ENCODE measurements at places on chromosomes 12 and 14.
A peak's percentile ranks its signal among the peaks of the same experiment; 100 is the strongest.

GRCh38 chr12:92505254-92506231, 197.2 kb upstream of the PLEKHG7 start:
- DNase-seq = peak; percentile 2

DNA sequence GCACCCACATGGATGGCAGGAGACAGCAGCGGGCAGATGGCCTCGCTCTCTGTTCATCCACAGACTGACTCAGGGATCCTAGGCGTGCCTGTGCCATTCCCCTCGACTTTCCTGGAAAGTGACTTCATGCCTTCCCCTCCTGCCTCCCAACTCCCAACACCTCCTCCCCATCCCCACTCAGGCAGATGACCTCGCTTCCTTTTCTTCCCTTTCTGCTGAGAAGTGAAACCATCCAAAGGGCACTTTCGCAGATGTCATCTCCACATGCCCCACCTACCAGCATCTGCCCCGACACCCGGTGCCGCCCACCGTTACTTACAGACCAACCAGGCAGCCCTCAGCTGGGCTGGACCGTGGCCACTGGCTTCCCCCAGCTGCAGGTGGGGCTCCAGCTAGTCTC, 29.6 kb downstream of the BEGAIN start:
- DNase-seq = no peak

- DNase-seq = no peak
Measured at GRCh38 chr12:112151766-112152541, 26.6 kb downstream of the TRAFD1 start.

GRCh38 chr14:89503431-89503996, 86.5 kb upstream of the FOXN3 start:
- DNase-seq = no peak

GRCh38 chr12:98532687-98533304, 17.4 kb downstream of the TMPO start:
- no peak for DNase-seq

DNA sequence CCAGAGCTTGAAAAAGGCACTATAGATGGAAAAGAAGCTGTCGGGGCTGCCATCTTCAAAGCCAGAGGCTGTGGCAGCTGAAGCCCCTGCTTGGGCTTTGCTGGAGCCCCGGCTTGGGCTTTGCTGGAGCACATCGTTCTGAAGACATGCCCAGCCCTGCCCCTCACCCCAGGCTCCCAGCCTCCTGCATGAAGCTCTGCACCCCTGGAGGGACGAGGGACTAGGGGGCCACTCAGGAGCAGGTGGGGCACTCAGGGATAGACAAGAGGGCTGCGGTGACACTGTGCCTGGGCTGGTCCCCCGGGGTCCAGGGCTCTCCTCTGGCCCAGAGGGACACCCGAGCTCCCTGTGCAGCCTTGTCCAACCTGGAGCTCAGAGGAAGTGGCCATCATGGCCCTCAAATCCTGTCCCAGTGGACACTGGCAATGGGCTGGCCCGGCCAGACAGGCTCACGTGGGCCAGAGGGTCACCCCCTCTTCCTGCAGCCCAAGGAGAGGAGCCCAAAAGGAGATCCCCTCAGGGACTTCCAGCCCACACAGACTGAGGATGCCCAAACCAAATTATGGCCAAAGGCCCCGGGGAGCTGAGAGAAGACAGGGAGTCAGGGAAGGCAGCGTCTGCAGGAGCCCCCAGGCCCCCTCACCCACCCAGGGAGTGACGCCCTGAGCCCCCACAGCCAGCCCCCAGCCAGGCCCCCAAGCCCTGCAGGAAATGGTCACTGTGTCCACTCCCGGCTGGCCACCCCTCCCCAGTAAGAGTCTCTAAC, 23.1 kb upstream of the C14orf180 start:
- no peak for DNase-seq

- no peak for DNase-seq
Measured at GRCh38 chr14:73392329-73393257, 65.8 kb downstream of the NUMB start.

GRCh38 chr12:15756822-15757221, 32.4 kb downstream of the EPS8 start:
- DNase-seq = no peak

- DNase-seq = no peak
Measured at GRCh38 chr14:33979613-33980276, 28.9 kb upstream of the EGLN3 start.

DNA sequence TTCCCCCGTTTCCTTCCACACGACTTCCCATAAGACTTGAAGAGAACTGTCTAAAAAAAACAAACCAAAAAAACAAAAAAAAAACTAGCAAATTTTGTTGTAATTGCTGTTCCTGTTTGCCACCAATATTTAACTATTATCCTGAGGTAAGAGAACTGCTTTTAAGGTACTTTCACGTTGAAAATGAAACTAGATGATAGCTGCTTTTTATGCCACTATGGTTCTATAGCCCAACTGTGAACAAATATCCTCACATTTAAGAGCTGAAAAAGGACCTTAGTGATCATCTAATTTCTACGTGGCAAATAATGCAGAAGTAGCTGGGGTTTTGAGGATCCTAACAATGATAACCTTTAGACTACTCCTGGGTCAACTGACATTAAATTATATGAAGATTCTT, 98.6 kb downstream of the TAOK3 start:
- DNase-seq = no peak

GRCh38 chr12:121288158-121288845, 8.2 kb downstream of the CAMKK2 start:
- no peak for DNase-seq

DNA sequence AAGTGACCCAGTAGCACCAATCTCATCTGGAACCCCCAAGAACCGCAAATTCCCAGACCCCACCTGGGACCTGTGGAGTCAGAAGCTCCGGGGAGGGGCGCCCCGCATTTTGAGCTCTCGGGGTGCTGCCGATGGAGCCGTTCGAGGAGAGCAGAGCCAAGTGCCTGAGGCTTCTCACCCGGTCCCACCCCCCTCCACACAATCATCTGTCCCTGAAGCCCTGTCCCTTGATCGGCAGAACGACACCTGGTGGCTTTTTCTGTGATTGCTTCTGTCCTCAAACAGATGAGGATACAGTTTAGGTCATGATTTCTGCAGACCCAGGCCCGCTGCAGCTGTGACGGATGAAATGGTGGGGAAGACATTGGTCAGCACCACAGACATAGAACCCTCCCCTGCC, 74.7 kb downstream of the NOC4L start:
- peak; percentile 13 for DNase-seq

GRCh38 chr12:105051981-105052380, 32.3 kb downstream of the ALDH1L2 start:
- DNase-seq = no peak

DNA sequence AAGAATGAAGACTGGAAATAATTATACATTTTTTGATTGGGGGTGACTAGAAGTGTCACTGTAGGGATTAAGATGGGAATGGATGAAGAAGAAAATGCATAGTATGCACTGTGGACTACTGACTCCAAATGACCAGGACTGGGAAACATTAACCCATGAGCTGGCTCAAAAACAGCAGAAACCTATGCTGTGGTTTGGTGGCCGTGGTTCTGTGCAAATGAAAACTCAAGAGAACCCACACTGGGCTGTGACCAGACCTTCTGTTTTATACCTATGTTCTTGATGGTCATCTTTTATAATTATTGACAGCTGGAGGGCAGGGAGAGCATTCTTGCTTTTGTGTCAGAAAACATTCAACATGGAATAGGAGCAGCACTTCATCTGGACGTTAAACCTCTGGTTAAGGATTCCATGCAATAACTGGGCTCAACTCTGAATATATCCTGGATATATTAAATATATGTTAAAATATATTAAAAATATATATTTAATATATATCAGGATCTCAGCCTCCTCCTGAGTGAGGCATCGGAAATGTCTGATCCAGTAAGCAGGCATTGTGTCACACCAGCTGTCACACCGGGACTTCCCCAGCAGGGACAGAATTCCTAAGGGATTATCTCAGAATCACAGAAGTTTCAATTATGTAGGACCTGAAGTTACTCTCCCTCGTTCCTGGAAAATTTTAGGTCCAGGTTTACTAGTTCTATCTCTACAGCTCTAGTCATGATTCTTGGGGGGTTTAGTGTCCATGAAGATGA, 48.5 kb downstream of the BBS10 start:
- no peak for DNase-seq

- no peak for DNase-seq
Measured at GRCh38 chr14:96888158-96888557, 91.0 kb downstream of the VRK1 start.

GRCh38 chr14:91047174-91047753, 13.2 kb downstream of the RPS6KA5 start:
- DNase-seq = no peak

DNA sequence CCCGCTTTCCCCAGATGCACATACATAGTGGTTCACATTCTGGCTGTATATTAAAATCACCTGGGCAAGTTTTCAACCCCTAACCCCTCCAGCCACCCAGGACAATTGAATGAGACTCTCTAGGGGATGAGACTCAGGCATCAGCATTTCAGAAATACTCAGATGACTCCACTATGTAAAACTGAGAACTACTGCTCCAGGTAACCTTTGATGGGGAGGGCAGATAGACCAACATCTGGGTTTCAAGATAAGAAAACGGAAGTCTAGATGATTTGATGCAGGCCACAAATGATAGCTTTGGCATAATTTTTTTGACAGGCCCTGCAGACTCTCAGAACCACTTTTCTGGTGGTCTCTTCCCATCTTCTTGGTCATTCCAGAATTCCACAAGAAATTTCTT, 341.1 kb downstream of the EMP1 start:
- DNase-seq = no peak

- no peak for DNase-seq
Measured at GRCh38 chr14:47619392-47619791, 56.0 kb downstream of the MDGA2 start.

GRCh38 chr12:56839915-56840325, 76.8 kb downstream of the HSD17B6 start:
- no peak for DNase-seq

- DNase-seq = no peak
Measured at GRCh38 chr14:98953551-98954348, 318.2 kb downstream of the BCL11B start.

GRCh38 chr12:12480074-12480473, 82.6 kb downstream of the DUSP16 start:
- no peak for DNase-seq

- DNase-seq = no peak
Measured at GRCh38 chr12:47087088-47087688, 7.4 kb upstream of the AMIGO2 start.

GRCh38 chr12:53090554-53090953, 6.9 kb upstream of the IGFBP6 start:
- DNase-seq = no peak

- DNase-seq = no peak
Measured at GRCh38 chr14:61454545-61454944, 133.2 kb downstream of the PRKCH start.

- DNase-seq = no peak
Measured at GRCh38 chr14:64232095-64232838, 61.9 kb downstream of the ESR2 start.

DNA sequence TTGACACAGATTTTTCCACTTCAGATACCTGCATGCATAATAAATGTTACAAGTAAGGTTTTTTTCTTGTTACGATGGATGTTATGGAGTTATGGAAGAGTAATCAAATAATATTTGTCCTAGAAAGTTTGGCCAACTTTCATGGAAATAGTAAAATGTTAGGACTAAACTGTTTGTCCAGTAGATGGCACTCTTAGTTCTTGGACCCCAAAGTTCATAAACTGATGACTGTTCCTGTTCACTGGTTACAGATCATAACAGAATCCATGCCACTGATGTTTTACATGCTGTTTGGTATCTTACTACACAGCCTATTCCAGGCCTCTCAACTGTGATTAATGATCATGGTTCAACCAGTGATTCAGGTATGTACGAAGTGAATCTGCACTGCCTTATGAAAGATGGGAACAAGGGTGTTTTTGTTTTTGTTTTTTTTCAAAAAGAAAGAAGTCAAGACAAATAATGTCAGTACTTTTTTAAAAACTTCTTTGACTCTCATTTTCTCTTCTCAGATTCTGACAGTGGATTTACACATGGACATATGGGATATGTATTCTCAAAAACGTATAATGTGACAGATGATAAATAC, 48.8 kb upstream of the SLCO1C1 start:
- no peak for DNase-seq

DNA sequence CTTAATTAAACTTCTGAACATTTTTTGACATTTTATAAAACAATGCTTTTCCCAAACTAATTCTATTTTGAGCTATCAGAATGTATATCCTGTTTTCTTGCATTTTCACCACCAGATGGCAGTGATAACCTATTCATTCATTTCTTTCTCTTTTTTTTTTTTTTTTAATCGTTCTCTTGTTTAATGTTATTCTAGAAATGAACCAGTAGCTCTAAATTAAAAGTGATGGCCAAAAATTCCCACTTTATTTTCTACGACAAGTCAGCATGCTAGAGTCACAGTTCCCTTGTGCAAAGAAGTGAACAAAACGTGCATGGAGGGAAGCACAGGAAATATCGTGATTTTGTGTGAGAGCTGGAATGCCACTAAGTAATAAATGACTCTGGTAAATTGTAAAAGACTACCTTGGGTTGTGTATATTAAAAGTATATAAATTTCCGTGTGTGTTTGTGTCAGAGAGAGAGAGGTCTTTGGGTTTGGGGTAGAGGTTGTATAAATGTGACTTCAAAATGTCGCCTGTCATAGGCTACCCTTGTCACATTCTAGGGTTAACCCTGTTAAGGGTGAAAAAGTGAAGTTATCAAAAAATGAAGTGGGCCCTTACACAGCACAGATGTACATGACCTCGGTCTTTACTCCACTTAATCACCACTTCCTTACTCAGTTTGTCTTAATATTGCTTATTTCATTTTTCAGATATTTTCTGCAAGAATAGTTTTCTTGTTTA, 40.4 kb upstream of the LDHB start:
- DNase-seq = no peak

GRCh38 chr14:85556267-85556666, 26.3 kb downstream of the FLRT2 start:
- no peak for DNase-seq

- DNase-seq = no peak
Measured at GRCh38 chr12:13405961-13406703, 209.6 kb downstream of the EMP1 start.

DNA sequence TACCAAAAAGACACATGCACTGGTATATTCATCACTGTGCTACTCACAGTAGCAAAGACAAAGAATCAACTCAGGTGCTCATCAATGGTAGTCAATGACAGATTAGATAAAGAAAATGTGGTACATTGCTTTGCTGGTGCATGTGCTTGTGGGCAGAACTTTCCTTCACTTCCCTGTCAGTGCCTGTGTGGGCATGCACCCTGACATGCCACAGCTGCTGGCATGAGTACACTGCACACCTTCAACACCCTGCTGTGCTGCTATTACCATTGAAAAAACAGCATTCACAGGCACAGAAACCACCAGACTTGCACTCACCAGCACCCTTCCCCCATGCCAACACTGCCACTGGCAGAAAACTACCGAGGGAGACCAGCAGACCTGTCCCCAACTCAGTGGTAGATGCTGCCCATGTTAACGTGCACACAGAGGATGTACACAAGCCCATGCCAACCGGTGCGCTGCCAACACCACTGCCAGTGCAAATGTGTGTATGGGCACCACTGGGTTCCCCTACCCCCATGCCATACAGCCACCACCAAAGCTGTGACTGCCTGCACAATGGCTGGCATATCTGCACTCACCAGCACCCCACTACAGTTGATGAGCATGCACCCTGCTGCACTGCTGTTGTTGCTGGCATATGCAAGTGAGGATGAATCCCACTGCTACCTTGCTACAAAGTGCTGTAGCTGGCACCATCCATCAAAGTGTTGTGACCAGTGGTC, 57.4 kb downstream of the APOBEC1 start:
- DNase-seq = no peak

Data from stimulated activated CD4-positive, alpha-beta T cell treated with anti-CD3 and anti-CD28 coated beads, Interleukin-15, amount 100 ng/mL, for 1 hour (primary cell).